GM23248 (cell line): ENCODE measurements at places on chromosomes 2 and 18. TPM values are rescaled to one million over a fixed set of nuclear protein-coding genes. Genes with fewer than 3 reads are reported as not detected.

Gene RGPD3
- 0.13 and 0.43 TPM in 2 replicates for total RNA-seq

Gene HPCAL1
- total RNA-seq, result 36.5 and 65.4 TPM in 2 replicates

Gene TSPYL6
- total RNA-seq, result not detected in 2 replicates

Gene TXNDC2
- total RNA-seq, result not detected in 2 replicates

Gene TM4SF20
- total RNA-seq, result 14.2 and 18.7 TPM in 2 replicates

Gene SLC40A1
- 0.25 TPM in 1 of 2 replicates, not detected in the other for total RNA-seq

Gene KCMF1
- 87.2 and 131 TPM in 2 replicates for total RNA-seq

Gene ABI2
- 28.0 and 30.1 TPM in 2 replicates for total RNA-seq

Gene HMSD
- total RNA-seq, result not detected in 2 replicates

Gene CBLN2
- total RNA-seq, result not detected in 2 replicates

Gene SP140L
- total RNA-seq, result 7.8 and 8.0 TPM in 2 replicates

Gene DYSF
- 0.54 TPM in 1 of 2 replicates, not detected in the other for total RNA-seq

Gene FLACC1
- total RNA-seq, result 0.38 and 2.3 TPM in 2 replicates

Gene MBP
- 2.2 and 2.7 TPM in 2 replicates for total RNA-seq

Gene IL1F10
- total RNA-seq, result not detected in 2 replicates

Gene GKN2
- total RNA-seq, result not detected in 2 replicates
